Activated CD4-positive, CD25-positive, alpha-beta regulatory T cell treated with anti-CD3 and anti-CD28 coated beads, Interleukin-2, amount 50 U/mL, for 24 hours (primary cell): ENCODE measurements at places on chromosomes 3 and 15.

DNA sequence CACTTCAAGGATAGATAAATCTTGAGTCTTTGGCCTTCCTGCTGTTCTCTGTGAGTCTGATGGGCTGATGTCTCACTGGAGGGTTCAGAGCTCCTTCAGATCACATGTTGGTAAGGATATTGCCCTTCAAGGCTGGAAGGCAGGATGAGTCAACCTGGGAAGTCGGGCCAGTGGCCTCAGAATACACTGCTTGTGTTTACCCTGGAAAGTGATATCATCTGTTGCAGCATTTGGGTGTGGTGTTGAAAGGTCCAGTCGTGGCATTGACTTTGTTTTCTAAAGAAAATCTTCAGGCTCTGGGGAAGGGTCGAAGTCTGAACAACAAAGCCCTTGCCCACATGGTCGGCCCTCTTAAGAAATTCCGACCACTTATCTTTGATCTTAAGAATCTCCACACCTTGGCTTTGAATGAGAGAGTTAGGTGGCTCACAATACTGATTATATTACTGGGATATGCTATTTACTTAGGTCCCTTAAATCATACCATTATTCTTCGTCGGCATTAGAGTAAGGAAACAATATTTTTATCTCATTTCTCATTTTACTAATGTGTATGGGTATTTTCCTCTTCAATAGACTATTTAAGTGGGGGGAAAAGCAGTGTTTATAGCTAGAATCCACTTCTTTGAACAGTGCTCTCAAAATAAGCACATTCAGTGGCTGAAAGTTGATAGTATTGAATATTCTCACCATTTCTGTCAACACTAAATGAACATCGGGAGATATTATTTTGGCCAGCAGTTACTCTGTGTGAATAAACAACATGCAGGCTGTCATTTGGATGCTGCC, 303.9 kb upstream of the RASGRP1 start:
- no peak for ATAC-seq

- ATAC-seq: no peak
Observed at GRCh38 chr15:81106560-81106959, 27.5 kb upstream of the CFAP161 start.

DNA sequence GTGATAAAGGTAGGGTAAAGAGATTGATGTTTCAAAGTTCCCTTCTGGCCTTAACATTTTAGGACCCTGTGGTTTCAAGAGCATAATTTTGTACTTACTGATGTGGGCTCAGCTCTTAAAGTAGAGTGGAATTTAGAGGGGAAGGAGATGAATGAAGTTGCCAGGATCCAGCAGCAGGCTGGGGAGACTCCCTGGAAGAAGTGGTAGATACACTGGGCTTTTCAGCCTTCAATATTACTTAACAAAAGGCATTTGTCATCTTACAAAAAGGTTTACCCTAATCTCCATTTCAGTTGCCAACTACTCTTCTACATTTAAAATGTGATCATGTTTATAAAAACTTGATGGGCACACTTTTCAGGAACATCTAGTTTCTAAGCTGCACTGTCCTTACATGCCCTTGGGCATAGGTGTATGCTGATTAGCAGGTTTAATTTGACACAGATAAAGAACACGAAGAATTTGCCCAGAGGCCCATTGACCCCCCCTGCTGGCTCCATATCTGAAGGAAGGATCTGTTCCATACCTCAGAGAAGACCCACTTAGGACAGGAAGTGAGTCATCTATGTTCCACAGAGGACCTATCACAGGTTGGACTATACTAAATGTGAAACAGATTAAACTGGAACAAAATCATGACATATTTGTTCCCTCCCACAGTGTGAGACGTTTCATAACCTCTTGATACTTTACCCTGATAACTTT, 93.0 kb upstream of the LPP start:
- ATAC-seq: peak; percentile 98

DNA sequence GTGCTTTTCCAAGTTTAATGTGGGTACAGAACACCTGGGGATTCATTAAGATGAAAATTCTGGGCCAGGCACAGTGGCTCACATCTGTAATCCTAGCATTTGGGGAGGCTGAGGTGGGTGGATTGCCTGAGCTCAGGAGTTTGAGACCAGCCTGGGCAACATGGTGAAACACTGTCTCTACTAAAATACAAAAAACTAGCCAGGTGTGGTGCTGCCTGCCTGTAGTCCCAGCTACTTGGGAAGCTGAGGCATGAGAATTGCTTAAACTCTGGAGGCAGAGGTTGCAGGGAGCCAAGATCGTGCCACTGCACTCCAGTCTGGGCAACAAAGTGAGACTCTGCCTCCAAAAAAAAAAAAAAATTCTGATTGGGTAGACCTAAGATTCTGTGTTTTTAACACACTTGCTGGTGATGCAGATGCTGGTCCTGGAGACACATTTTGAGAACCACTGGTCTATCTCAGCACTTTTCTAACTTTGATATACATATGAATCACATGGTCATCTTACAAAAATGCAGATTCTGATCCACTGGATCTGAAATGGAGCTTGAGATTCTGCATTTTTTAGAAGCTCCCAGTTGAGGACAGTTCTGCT, 223.8 kb upstream of the SATB1 start:
- ATAC-seq: no peak

- no peak for ATAC-seq
Observed at GRCh38 chr3:184234224-184234623, 4.8 kb downstream of the VWA5B2 start.

- ATAC-seq: no peak
Observed at GRCh38 chr15:64903326-64903950, 8.3 kb upstream of the ANKDD1A start.

DNA sequence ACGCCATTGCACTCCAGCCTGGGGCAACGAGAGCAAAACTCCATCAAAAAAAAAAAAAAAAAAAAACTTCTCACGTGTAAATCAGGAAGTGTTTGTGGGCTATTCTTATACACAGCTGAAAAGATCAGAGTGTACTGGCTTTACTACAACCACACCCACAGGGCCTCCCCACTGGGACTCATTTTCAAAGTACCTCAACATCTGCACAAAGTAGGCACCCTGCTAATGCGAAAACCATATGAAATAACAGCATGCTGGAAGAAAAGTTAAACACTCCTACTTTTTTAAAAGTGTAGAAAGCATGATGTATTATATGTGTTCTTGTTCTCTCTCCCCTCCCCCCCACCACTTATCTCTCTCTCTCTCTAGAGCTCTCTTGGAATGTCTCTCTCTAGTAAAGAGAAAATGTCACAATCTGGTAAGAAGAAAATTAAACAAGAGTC, 11.1 kb downstream of the UACA start:
- ATAC-seq: no peak

DNA sequence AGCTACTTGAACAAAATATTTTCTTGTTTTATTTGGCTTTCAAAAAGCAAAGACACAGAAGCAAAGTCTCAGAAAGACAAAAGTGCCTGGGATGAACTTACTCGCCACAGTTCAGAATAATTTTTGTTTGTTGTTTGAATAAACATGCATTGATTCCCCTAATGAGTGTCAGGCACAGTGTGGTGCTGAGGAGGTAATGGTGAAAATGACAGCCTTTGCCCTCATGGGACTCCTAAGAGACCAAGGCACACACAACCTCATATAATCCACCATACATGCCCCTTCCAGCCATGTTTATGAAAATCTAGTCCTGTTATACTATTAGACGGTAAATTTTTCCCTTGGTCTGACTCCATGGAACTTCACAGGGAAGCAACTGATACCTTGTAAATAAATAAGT, 2.5 kb downstream of the GOLIM4 start:
- no peak for ATAC-seq

DNA sequence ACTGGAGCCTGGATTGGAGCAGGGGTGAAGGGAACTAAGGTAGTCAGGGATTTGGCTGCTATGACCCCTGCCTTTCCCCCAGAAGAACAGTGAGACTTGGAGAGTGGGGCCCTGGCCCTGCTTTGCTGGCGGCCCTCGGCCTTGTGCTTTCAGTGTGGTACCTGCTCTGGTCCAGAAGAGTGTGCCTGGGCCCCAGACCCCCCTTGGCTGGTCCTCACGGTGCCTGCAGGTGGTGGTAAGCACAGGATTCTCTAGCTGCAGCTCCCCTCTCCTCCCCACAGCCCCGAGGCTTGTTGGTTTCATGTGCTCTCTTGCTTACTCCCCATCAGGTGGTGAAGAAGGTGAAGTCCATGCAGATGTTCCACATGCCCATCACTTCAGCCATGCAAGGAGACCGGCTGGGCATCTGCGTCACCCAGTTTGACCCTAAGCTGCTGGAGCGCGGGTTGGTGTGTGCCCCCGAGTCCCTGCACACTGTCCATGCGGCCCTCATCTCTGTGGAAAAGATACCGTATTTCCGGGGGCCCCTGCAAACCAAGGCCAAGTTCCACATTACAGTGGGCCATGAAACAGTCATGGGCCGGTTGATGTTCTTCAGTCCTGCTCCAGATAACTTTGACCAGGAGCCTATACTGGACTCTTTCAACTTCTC, 125.7 kb downstream of the DNAJB8 start:
- no peak for ATAC-seq

DNA sequence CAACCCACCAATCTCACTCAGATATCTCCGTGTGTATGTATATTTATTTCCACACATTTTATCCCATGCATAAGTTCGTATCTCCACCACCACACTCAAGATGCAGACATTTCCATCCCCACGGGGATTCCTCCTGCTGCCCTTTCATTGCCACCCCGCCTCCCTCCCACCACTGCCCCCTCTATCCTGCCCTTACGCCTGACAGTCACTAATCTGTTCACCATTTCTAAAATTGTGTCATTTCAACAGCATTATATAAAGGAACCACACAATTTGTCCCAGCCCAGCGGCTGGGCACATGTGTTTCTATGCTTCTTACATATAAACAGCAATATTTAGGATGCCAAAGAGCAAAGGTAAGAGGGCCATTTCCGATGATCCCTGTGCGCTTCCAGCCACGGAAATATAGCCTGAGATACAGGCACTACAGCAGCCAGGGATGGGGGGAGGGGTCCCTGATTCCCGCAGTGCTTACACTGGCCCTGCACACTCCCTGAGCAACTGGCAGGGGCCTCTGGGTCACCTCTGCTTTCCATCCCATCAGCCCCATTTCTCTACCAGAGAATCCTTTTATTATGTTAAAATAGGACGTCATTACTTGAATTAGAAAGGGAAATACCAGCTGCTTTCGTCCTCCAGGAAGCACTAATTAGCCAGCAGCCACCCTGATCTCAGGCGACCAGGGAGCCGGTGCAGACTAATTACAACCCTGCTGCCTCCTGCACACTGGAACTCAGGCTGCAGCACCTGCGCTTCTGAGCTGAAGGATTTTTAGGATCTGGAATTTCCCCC, 372.0 kb upstream of the ATP10A start:
- no peak for ATAC-seq

DNA sequence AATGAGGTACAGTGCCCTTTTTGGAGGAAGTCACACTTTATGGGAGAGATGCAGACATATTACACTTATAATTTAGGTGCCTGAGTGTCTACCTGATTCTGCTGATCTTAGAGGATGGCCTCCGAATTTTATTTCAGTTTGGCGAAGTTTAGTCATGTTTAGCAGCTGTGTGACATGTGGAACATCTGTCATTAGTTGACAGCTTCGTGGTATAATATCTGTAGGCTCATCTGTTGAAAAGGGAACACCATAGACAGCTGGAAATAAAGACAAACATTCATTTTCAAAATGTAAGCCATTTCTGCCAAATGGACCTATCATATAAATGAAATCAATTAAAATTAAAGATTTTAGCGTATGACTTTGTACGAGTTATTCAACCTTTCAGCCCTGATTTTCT, 165.4 kb downstream of the CFAP20DC start:
- no peak for ATAC-seq

- ATAC-seq: no peak
Observed at GRCh38 chr3:42752441-42752840, 20.6 kb downstream of the CCDC13 start.

DNA sequence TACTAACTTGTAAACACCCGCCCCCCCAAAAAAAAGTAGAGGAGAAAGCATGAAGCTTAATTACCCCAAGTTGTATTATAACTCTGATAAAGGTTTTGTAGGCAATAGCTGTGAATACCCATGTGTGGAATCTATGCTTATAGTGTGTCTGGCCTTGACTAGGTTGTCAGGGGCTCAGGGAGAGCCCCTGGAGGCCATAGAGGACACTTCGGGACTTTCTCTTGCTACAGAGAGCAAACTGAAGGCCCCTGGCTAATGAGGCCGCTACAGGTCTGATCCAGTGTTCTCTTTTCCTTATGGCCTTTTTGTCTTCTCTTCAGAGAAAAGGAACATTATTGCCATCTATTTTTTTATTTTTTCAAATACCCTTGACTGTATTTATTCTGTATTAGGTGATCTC, 19.1 kb upstream of the SCAANT1 start:
- ATAC-seq: no peak
